NCI-H460 (cell line): ENCODE measurements at places on chromosomes 2 and 18.
A peak's percentile ranks its signal among the peaks of the same experiment; 100 is the strongest.

DNA sequence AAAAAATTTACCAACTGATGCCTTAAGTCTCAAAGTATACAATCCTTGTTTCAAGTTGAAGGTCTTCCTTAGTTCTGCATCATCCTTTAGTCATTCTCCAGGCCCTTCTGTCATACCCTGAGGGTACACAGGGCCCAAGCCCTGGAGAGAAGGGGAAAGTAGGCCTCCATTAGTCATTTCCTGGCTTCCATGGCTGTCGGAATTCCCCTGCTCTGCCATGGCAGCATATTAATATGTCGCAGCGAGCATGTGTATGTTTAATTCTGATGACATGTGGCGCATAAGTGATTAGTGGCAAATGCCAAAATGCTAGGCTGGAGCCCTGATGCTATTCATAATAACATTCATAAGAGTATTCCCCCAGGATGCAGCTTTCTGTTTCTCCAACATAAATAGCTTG is 22.1 kb downstream of the GPR39 start:
- peak; percentile 8 for DNase-seq

- DNase-seq: peak; percentile 27
These were observed 175.4 kb downstream of the MAIP1 start for GRCh38 chr2:200130762-200131166.

- DNase-seq: no peak
These were observed 389.6 kb downstream of the ADCYAP1 start for GRCh38 chr18:1294229-1294628.

- DNase-seq: no peak
These were observed 2.9 kb upstream of the DGKD start for GRCh38 chr2:233351423-233351822.

GRCh38 chr2:14759082-14759481 is 126.6 kb downstream of the LRATD1 start:
- no peak for DNase-seq
